Right renal pelvis (tissue), 4 donors: ENCODE measurements at places on chromosomes 1 and 21.

- DNase-seq, result no peak
Observed at GRCh38 chr1:41754540-41754939, 164.2 kb downstream of the HIVEP3 start.

- DNase-seq, result no peak
Observed at GRCh38 chr1:45365051-45365450, 24.8 kb upstream of the MUTYH start.

GRCh38 chr1:212235857-212236256, 49.4 kb upstream of the PPP2R5A start:
- DNase-seq, result no peak

DNA sequence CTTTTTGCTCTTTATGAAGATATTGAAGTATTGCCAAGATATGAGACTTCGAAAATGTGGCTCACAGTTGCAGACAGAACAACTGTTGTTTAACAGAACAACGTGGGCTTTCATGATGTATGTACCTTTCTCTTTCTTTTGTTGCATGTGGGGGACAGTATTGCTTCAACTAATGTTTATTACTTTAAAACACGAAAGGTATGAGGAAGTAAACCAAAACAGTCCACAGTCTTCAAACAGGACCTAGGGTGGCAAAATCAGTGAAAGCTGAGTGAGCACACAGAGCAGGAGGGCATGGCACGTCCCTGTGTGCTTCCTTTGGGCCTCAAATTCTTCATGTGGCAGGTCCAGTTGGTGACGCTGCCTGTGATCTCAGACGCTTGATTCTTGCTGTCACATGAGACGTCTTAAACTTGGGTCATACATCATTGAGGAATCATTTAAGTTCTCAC, 7.8 kb upstream of the CHAF1B start:
- no peak for DNase-seq

DNA sequence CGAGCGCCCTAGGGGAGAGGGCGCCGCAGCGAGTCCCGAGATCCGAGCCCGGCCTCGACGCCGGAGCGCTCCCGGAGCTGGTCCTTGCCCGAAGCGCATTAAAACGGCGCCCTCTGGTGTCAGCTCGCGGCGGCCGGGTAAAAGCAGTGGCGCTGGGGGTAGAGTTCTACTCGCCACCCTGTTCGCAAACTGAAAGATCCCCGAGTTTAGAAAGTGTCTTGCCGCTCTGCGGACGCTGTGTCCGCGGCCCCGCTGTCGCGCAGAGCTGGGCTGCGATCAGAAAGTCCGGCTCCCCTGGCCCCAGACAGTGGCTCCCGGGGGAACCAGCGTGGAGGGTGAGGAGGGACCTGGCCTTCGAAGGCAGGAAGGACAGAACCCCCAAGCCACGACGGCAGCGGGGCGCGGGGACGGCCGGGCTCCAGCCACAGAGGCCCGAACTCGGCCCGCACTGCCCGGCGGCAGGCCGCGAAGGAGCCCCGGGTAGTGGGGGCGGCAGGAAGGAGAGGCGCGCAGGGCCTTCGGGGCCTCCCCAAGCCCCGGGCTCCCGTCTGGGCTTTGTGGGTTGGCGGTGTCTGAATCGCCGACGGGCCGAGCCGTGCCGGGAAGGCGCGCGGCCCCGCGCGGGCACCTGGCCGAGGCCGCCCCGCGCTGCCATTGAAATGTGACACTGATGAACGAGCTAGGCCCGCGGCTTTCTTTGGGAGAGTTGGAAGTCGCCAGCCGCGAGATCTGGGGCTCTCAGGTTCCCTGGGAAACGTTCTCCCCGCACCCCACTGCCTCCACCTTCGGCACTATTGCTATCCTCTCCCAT, 39.1 kb upstream of the NFIA start:
- peak; percentile 65 for DNase-seq

GRCh38 chr1:109249654-109250401, 489 bp downstream of the CELSR2 start:
- DNase-seq, result no peak

DNA sequence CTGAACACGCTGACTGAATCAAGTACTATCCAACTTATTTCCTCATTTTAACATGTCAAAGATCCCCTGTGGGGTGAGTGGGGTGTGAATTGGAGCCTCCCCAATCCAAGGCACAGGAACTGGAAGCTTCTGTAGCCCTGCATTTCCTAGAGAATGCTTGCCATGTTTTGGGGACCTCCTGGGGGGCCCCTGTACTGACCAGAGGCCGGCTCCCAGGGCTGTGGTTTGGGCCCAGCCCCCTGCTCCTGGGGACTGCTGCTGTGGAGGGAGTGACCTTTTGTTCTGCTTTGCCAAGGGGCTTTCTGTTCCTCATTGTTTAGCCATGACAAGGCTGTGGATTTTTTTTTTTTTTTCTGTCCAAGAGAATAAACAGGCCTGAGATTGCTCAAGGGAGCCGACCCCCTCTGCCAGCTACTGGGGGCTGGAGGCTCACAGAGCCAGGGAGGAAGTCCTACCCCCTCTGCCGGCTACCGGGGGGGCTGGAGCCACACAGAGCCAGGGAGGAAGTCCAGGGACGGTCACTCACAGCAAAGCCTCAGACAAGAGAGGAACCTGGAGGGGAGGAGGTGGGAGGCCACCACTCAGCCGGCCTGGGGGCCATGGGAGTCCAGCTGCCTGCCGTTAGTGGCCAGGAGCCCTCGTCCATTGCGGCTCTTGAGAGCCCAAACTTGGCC, 17.4 kb downstream of the TNFRSF1B start:
- DNase-seq, result no peak

DNA sequence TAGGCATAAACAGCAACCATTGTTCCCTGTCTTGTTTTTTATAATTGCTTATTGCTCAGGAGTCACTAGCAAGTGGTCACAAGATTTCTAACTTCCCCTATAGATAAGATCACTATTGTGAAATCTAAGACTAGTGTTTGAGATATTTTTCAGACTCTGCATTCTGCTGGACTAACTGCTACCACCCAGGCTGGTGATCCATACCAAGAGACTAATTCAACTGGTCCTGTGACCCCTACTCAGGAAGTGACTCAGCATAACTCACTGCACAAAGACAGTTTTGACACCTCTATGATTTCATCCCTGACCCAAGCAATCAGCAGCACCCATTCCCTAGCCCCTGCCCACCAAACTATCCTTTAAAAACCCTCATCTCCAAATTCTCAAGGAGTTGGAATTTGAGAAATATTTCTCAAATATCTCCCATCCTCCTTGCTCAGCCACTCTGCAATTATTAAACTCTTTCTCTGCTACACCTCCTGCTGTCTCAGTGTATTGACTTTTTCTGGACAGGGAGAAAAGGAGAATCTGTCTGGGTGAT, 52.7 kb downstream of the TRIM33 start:
- DNase-seq, result no peak

- DNase-seq, result no peak
Observed at GRCh38 chr1:79215311-79215710, 208.8 kb upstream of the ADGRL4 start.

- DNase-seq, result no peak
Observed at GRCh38 chr1:94725566-94725965, 94.6 kb upstream of the SLC44A3 start.

GRCh38 chr1:111481387-111482221, 7.8 kb downstream of the C1orf162 start:
- DNase-seq, result peak; percentile 57

DNA sequence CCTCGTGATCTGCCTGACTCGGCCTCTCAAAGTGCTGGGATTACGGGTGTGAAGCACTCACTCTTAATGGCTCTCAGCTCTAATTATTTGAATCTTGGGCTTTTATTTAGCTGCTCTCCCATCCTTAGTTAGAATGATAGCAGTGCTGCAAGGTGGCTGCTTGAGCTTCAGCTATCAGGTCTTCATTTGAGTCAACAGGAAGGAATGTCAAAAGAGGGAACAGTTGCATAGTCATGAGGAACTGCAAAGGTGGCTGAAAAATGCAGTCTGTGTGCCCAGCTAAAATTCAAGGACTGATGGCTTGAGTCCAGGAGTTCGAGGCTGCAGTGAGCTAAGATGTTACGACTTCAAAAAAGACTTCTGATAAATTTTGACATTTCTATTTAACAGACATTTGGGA, 55.6 kb downstream of the UCK2 start:
- DNase-seq, result no peak

DNA sequence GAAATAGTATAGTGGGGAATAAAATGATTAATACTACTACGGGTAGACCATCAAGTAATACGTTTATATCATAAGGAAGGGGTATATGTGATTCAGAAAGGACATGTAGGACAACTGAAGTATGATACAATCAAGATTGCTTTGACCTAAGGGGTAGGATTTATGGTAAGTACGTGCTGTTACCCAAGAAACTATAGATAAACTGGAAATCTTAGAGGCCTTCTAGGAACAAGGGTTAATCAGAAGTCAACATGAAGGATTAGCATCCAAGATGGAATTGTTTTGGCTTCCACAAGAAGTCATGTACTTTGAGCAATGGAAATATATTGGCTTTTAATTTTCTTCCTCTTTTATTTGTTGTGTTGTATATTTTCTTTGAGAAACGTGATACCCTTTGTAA, 13.2 kb upstream of the ZMYM4 start:
- no peak for DNase-seq

DNA sequence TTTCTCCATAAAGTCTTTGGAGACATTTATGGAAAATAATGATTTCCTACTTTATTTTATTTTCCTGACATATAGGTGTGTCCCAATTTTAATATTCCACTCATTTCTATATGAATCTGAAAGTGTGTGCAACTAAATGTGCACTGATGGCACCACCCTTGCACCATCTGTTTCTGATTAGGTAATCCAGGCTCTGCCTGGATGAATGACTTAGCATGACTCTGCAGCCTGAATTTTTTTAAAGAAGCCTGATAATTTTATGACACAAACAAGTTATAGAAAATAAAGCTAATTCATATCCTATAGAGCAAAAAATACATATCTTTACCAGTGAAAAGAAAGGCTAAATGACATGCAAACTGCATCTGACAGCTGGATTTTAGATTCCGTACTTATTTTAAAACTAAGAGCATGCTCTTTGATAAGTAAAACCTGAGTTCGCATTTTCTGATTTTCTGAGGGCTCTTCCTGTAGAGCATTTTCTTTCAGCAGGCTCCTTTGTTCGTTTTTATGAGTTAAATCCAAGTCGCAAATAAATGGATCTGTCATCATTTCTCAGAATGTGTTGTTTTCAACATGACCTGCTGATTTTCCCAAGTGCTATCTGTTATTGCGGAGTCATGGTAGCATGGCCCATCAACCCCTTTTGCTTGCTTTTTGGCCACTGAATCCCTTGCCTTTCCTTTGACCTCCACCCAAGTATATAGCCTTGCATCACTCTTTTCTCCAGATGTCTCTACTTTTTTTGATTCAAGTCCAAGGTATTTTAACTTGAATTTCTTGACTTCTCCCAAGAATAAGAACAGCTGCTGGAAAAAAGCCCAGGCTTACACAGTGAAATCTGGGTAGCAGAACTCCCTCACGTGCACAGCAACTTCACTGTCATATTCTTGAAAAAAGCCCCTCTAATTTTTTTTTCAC, 52.8 kb upstream of the LYPLAL1 start:
- DNase-seq, result peak; percentile 44

DNA sequence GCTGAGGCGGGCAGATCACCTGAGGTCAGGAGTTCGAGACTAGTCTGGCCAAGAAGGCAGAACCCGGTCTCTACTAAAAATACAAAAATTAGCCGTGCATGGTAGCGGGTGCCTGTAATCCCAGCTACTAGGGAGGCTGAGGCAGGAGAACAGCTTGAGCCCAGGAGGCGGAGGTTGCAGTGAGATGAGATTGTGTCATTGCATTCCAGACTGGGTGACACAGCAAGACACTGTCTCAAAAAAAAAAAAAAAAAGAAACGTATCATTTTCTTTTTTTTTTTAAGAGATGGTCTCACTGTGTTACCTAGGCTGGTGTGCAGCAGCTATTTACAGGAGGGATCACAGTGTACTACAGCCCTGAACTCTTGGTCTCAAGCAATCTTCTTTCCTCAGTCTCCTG, 47.3 kb downstream of the ITGB3BP start:
- no peak for DNase-seq

DNA sequence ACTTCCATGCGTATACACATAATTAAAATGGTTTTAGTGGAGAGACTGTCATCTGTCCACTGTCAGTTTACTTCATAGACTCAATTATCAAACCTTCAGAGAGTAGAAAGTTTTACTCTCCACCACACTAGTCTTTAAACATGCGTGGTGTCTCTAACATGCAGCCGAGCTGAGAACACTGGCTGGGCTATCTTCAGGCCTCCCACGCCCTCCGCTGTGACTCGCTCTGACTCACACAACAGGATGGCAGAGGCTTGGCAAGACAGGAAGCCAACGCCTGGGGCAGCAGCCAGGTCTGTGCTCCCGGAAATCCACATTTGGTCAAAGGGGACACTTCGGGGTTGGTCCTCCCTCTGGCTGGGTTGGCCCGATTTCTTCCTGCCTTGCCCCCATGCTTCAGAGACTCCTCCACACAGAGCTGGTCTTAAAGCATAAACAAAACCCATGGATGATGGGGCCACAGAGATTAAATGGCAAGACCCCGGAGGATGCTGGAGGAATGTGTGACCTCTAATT, 22.7 kb upstream of the IFNGR2 start:
- DNase-seq, result no peak

DNA sequence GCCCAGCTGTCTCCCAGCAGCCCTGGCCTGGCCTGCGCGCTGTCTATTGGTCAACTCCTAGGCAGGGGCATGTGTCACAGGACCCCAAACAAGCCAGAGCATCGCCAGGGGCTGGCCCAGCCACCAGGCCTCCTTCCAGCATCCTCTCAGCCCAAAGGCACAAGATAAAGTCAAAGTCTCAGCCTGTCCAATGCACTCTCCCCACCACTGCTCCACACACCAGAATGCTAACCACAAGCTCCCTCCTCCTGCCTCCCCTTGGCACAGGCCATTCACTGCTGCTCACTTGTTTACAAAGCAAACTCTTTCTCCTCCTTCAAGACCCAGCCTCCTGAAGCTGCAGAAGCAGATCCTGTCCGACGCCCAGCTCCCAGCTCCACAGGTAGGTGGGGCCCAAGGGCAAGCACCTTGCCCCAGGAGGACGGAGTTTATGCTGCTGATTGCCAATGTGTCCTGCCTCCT, 133.4 kb downstream of the DMRTB1 start:
- DNase-seq, result no peak

- no peak for DNase-seq
Observed at GRCh38 chr1:25641931-25642573, 25.5 kb downstream of the MAN1C1 start.

GRCh38 chr1:143660354-143660941, 311.3 kb downstream of the FAM72C start:
- no peak for DNase-seq

DNA sequence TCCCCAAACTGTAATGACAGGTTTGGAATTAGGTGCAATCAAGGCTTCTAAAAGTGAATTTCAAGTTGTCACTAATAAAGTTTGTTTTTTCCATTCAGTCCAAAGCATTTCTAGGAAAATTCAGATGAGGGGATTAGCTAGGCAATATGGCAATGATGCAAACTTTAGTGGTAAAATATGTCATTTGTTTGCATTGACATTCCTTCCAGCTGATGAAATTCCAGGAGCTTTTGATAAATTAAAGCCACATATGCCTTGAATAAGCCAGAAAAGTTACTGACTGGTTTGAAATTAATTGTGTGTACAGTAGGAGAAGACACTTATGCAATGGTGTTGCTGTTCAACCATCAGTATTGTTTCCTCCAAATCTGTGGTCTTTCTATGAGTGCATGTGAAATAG, 57.8 kb downstream of the MROH9 start:
- DNase-seq, result no peak

GRCh38 chr1:230750576-230750975, 3.4 kb downstream of the CAPN9 start:
- no peak for DNase-seq

- DNase-seq, result no peak
Observed at GRCh38 chr1:31775210-31775999, 11.3 kb upstream of the ADGRB2 start.
